NCI-H1436 (cell line): ENCODE measurements at places on chromosomes 16 and 17.
A peak's percentile ranks its signal among the peaks of the same experiment; 100 is the strongest.

- DNase-seq = no peak
Measured at GRCh38 chr16:87516361-87516760, 23.5 kb upstream of the ZCCHC14 start.

DNA sequence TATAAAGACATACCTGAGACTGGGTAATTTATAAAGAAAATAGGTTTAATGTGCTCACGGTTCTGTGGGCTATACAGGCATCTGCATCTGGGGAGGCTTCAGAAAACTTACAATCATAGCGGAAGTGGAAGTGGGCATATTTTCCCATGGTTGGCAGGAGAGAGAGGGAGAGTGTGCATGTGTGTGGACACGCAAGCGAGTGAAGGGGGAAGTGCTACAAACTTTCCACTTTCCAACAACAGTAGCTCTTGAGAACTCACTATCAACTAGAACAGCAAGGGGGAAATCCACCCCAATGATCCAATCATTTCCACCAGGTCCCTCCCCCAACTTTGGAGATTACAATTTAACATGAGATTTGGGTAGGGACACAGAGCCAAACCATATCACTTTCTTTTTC is 11.1 kb downstream of the TAOK1 start:
- no peak for DNase-seq

GRCh38 chr17:64784353-64785010 is 122.4 kb upstream of the SMURF2 start:
- DNase-seq = no peak

DNA sequence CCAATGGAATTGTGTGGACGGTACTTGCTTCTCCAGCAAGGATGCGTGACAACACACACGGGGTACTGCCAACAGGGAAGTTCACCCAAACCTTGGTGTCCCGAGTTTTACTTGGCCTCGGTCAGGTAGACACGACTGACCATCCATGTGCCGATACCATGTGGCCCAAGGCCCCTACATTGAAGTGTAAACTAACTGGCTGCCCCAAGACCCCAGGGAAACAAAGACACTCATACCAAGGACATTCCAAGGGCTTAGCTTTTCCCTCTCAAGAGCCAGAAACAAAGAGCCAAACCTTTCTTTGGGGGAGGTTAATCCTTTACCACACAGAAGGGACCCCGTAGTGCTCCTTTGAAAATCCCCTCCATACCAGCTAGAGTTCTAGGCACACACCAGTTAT is 215.9 kb upstream of the TNRC6C start:
- DNase-seq = no peak

- DNase-seq = peak; percentile 32
Measured at GRCh38 chr17:17943281-17943984, 28.8 kb downstream of the TOM1L2 start.

DNA sequence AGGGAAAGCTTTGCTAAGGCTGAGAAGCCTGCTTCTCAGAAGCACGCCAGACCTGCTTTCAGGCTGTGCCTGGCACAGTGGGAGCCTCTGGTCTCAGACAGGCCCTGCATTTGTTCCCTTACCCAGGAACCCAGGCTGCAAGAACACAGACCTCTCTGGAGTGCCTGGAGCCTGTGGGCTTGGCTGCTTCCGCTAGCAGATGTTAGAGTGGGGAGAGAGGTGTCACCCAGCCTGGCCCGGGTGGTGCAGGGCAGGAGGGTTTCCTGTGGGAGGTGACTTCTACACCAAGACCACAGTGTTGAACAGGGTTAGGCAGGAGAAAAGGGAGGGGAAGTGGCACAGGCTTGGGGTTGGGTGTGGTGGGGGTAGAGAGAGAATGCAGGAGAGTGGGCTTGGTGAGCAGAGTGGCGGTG is 35.8 kb upstream of the ADGRG1 start:
- no peak for DNase-seq

GRCh38 chr16:18811925-18812324 is 10.6 kb upstream of the ARL6IP1 start:
- no peak for DNase-seq

- no peak for DNase-seq
Measured at GRCh38 chr17:35548208-35548810, 10.8 kb upstream of the SLFN12L start.

- peak; percentile 92 for DNase-seq
Measured at GRCh38 chr17:43900183-43900857, 7.0 kb downstream of the MPP2 start.

GRCh38 chr17:74754832-74755231 is 6.4 kb downstream of the NHERF1 start:
- DNase-seq = no peak

GRCh38 chr17:19551591-19552148 is 18.0 kb downstream of the SLC47A1 start:
- DNase-seq = no peak

DNA sequence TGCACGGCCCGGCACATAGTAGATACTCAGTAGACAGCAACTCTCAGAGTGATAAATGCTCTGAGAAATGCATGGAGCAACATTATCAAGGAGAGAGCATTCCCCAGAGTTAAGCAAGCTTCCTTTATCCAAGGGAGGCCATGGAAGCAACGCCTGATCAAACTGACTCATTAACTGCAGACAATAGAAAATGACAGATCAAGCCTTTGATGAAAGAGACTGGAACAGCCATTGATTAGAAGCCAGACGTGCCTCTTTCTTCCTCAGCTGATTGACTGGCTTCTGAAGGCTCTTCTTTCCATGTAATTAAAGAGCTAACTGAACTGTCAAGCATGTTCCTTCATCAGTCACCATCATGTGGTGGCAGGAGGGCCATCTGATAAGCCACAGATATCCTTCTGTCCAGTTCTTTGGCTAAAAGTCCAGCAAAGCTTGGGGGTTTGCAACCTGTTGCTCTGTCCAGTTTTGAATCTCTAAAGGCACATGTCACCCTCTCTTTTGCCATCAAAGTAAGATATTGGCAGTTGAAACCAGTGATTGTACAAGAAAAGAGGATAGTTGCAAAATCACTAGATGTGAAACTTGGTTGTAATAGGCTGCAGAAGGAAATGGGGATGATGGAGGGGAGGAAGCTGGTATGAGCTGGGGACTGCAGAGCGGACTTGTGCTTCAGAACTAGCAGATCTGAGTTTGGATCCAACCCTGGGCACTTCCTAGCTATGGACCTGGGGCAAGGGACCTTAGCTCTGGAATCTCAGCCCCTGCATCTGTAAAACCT is 188.0 kb downstream of the HAPSTR1 start:
- no peak for DNase-seq

DNA sequence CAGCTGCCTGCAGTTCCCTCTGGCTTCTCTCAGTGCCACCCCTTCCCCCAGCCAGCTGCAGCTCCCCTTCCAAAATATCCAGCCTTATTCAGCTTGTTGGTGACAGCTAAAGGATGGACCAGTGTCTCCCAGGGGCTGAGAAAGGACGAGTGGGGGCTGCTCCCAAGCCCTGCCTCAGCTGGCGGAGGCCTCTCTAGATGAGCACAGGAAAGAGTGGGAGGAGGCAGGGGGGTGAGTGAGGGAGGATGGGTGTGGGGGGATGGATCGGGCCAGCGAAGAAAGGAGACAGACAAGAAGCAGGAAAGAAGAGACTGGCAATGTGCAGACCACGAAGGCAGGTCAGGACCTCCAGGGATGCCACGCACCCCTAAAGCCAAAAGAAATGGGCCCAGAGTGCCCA is 17.5 kb downstream of the PIPOX start:
- DNase-seq = no peak

DNA sequence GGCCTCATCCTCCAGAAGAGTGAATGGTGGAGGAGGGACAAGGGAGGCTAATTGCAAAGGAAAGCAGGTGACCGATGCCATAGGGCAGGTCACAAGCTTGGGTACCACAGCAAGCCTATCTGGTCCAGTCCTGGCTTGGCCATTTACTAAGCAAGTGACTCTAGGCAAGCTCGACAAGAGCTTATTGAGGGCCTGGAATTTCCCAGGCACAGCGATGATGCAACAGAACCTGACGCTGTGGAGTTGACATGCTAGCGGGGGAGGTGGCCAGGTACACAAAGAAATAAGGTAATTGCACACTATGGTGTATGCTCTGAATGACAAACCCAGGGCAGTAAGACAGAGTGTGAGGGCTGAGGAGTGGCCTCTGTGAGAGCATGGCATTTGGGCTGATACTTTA is 98.5 kb downstream of the PGS1 start:
- peak; percentile 27 for DNase-seq

- DNase-seq = peak; percentile 32
Measured at GRCh38 chr16:71537643-71538042, 11.4 kb downstream of the CHST4 start.

GRCh38 chr16:86789621-86790051 is 211.3 kb downstream of the FOXL1 start:
- DNase-seq = no peak

DNA sequence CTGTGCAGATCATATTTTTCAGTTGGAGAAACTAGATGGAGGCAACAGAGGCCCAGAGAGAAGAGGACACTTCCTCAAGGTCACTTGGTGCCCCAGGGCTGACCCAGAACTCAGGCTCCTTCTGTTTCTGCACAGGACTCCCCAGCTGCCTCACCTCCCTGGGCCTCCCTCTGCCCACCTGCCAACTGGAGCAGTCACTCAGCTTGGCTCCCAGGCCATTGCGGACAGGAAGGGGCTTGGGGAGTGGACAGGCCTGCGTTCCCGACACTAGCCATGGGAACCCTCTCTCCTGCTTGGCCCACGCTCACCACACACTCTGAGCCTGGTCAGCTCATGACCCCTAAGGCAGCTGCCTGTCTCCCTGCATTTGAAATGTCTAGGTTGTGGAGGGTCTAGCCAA is 78.1 kb upstream of the BRD7 start:
- no peak for DNase-seq
